ENCODE measurements at places on chromosomes 2 and 18. TPM values are rescaled to one million over a fixed set of nuclear protein-coding genes. Genes with fewer than 3 reads are reported as not detected.

GRCh38 chr2:52594026-52594425, 1173.6 kb upstream of the CHAC2 start:
- no peak for DNase-seq

C2orf72 gene
- total RNA-seq: 0.20 TPM

DNA sequence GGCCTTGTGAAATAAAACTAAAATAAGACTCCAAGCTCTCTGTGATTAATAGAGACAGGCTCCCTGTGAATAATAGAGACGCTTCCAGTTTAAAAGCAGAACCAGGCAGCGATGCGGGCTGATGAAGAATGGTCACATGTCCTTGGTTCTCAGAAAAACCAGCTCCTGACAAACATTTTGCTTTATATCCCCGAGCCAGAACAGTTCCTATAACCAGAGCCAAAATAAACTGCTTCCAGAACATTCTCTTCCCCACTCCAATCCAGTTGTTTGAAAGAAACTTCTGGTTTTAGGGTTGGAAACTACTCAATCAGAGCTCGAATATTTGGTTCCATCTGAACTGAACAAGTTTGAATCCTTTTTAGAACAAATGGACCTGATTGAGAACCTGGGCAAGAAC, 213.7 kb downstream of the TSN start:
- DNase-seq: no peak

- no peak for DNase-seq
Observed at GRCh38 chr18:76358774-76359173, 136.3 kb downstream of the ZNF516 start.

DNA sequence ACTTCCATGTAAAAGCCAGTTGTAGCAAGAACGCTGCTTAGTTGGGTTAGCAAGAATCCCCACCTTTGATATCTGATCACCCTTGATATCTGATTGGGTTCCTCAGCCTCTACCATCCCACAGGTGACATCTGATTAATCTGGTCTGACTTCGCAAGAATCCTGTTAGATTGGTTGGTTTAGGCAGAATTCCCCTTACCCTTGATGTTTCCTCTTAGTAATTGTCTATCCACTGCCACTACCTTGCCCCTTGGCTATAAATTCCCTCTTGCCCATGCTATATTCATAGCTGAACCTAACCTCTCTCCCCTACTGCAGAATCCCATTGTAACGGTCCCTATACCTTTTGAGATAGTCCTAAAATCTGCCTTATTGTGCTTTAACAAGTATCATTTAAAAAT, 33.1 kb downstream of the PRKRA start:
- no peak for DNase-seq

DNA sequence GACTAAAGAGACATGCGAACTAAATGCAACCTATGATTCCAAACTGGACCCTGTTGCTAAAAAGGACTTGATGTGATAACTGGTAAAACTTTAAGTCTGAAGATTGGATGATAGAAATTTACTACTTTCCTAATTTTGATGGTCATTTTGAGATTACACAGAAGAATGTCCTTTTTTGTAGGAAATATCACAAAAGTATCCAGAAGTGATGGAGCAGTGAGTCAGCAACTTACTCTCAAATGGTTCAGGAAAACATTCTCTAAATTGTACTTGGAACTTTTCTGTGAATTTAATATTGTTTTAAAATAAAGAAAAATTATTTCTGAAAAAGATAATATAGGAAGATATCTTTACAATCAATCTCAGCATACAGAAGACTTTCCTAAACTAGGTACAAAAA, 19.9 kb downstream of the MBOAT2 start:
- DNase-seq: no peak

DNA sequence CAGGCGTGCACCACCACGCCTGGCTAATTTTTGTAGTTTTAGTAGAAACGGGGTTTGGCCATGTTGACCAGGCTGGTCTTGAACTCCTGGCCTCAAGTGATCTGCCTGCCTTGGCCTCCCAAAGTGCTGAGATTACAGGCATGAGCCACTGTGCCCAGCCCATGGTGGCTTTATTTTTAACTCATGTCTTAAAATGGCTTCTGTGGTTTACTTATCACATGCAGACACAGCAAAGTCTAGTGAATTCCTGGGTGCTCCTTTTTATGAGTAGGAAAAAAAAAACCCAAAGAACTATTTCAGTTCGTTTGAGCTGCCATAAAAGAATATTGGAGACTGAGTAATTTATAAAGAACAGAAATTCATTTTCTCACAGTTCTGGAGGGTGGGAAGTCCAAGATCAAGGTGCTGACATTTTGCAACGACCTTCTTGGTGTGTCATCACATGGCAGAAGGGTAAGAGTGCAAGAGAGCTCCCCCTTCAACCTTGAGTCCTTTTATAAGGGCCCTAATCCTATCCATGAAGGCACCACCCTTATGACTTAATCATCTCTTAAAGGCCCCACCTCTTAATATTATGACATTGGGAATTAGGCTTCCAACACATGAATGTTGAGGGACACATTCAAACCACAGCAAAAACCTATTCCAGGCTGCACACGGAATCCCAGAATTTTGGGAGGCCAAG, 12.6 kb upstream of the REL start:
- DNase-seq: no peak

FAM110C gene
- total RNA-seq: 0.84 TPM
